CD4-positive, alpha-beta T cell treated with Interleukin-21 for 1 hour (primary cell): ENCODE measurements at places on chromosomes 6 and 20.

DNA sequence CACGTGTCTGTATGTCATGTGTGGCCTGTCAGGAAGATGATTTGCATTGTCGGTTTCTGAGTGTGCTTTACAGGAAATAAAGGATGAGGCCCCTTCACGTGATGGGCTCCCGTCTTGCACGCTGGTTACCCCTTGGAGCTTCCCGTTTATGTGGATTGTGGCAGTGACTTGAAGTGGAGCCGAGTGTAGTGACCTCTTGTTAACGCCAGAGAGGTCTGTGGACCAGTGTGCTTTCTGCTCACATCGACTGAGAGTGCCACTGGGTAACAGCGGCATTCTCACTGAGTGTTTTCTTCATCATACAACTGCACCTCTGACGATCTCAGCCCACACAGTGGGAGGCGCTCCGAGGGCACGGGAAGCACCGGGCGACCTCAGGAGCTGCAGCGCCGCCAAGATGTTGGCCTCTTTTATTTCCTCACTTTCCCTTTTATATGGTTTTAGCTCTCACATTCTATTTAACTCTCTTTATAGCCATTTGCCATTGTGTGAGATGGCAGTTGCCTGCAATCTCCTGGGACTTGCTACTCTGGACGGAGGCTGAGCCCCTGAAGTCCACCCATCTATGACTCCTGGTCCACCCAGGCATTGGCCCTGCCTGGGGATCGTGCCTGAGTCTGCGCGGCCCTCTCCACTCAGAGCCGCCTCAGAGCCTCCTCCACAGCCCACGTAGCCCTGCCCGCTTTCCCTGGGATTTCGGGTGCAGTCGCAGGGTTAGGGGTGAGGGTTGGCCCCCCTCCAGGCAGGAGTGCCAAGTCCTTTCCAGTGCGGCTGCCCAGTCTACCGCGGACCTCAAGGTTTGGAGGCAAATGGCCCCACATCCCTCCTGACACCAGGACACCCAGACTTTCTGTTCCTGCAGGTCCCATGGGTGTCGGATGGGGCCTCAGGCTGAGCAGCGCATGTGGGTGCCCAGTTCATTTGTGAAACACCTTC is 238.9 kb downstream of the ERMARD start:
- DNase-seq = peak; percentile 41

GRCh38 chr6:120122401-120122800 is 772.8 kb upstream of the MAN1A1 start:
- no peak for DNase-seq

DNA sequence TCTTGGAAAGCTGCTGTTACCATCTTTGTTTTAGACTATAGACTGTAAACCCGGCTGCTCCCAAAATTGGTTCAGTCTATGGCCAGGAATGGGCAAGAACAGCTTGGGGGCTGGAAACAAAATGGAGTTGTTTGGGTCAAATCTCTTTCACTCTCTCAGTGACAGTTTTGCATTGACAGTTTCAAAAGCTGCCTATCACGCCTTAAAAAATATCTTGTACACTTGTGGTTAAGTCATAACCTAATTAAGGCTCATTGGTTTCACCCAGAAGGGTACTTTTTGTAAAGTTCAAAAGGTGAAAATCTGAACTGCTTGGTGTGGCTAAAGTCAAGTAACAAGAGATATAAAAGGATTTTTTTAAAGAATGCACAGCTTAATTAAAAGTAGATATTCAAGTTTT is 76.1 kb upstream of the PRL start:
- no peak for DNase-seq

DNA sequence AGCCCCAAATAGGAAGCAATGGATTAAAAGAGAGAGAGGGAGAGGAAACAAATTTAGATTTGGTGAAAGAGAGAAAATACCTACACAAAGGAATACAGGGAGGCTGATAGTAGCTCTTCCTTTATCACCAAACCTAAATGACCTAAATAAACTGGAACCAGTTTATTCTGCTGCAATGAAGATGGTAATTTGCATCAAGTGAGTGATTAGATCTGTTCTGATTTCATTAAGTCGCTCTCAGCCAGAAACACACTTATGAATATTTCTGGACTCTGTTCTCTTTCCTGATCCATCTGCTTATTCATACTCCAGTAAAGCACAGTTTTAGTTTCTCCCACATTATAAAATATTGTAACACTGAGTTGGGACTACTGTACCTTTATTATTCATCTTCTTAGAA is 83.4 kb upstream of the BMP5 start:
- no peak for DNase-seq

DNA sequence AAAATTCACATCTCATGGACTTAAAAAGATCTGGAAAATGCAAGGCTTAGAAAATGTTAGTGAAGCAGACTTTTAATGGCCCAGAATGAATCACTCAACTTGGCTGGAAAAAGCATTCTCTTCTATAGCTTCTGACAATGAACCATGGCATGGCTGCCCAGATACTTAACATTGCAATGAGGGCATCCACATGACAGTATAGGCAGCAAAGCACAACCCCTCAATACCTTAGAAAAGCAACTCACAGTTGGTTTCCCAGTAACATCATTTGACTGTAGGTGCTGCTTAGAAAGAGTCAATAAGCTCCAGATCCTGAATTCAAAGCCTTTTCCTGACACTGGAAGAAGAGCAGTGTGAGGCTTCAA is 155.8 kb downstream of the EYA4 start:
- DNase-seq = no peak

GRCh38 chr6:33838983-33839382 is 35.2 kb upstream of the MLN start:
- DNase-seq = no peak
